ENCODE measurements at places on chromosomes 7 and 10.

GRCh38 chr10:64306729-64307327 lies 785.6 kb downstream of the REEP3 start:
- DNase-seq = no peak

GRCh38 chr10:24384954-24385353 lies 176.0 kb downstream of the KIAA1217 start:
- DNase-seq = no peak

DNA sequence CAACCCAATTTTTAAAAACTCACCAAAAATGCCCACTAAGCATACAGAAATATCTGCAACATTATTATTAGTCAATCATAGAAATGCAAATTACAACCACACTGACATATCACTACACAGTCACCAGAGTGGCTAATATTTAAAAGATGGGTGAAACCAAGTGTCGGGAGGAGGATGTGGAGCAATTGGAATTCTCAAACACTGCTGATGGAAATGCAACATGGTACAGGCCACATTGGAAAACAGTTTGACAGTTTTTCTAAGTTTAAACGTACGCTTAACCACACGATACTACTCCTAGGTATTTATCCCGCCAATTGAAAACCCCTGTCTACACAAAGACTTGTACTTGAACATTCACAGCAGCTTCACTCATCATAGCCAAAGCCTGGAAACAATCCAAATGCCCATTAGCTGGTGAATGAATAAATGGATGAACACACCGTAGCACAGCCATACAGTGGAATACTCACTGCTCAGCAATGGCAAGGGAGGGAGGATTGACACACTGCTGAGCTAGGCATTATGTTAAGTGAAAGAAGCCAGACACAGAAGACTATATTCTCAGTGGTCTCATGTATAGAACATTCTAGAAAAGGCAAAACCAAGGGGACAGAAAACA lies 16.3 kb downstream of the GCK start:
- no peak for DNase-seq

GRCh38 chr7:88200789-88201188 lies 19.0 kb downstream of the SRI start:
- no peak for DNase-seq

- DNase-seq = no peak
Observed at GRCh38 chr7:1975179-1975578, 257.6 kb downstream of the MAD1L1 start.

GRCh38 chr10:95354110-95354509 lies 63.3 kb upstream of the PDLIM1 start:
- DNase-seq = no peak

- no peak for DNase-seq
Observed at GRCh38 chr7:122983261-122983660, 12.2 kb downstream of the TAS2R16 start.

GRCh38 chr10:122176232-122177213 lies 94.6 kb upstream of the BTBD16 start:
- no peak for DNase-seq

- DNase-seq = no peak
Observed at GRCh38 chr7:22651534-22652243, 75.3 kb upstream of the IL6 start.

GRCh38 chr7:81574723-81575326 lies 195.0 kb downstream of the HGF start:
- no peak for DNase-seq

DNA sequence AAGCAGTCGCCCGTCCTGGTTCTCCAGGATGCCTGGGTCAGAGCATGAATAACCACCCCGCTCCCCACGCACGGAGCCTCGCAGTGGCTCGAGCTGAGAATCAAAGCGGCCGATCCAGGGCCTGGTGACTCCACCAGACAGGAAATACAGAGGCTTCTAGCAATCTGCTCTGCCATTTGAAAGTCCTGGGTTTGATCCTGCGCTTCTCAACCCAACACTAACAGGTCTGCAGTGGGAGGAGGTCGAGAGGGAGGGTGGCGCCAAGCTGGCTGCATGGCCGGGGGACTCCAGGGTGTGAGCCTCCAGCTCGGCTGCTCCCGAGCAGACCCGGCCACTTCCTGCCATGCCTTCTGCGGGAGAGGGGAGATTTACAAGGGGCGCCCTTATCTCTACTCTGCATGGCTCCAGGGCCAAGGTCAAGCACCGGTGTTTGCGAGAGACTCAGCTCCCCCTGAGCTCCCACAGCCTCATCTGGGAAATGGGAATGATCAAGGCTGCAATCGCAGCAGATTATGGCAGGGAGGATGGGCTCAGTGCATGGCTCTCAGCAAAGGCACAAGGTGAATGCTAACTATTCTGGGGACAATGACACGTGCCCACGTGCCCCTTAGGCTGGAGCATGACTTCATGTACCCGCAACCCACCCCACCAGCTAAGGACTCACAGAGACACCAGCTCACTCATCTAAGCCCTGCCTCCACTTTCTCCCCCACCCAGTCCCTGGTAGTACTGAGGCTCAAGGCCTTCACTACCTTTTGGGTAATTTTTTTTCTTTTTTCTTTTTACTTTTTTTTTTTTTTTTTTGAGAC lies 73.9 kb upstream of the TNRC18 start:
- DNase-seq = no peak

DNA sequence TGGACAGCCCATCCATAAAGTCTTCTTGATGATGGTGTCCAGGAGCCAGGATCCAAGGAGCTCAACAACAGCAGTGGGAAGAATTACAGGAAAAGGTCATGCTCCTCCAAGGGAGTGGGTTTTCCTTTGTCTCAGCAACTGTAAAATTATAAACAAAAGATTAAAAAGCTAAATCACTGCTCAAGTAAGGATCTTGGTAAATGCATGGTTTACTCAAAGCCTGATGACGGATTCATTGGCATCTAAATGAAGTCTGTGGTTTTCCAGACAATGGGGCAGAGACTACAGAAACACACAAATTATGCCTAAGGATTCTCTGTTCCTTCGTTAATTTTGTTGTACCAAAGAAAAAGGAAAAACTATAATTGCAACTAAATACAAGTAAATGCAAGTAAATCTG lies 36.4 kb upstream of the DLX6 start:
- DNase-seq = no peak

DNA sequence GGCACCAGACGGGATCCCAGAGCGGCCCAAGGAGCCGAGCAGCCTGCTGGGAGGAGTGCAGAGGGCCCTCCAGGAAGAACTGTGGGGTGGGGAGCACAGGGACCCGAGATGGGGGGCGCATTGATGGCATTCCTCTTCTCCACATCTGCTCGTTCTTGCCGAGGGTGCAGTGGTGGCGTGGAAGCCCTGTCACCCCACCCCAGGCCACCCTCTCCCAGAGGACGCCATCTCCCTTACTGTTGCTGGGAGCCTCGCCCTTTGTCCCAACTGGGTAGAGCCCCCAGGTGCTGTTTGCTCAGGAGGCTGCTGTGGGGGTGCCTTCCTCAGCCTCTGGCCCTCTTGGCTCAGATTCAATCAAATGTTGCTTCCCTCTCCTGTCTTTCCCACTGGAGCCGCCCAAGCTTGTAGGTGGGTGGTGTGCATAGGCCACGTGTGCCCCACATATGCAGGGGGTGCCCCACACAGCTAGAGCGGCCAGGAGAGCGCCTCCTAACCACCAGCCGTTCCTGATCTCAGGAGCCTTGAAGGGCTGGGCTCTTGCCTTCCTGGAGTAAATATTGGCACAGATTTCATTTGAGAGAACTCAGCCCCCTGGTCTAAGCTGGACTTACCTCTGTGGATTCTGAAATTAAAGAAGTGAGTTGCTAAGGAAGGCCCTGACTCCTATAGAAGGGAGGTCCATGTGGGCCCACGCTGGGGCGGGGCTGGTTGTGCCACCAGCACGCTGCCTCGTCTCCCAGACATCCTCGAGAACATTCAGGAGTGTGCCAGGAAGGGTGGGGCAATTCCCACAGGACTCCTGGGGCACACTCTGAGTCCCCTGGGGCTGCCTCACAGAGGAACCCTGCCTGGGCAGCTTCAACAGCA lies 39.2 kb downstream of the ZNF467 start:
- no peak for DNase-seq

- no peak for DNase-seq
Observed at GRCh38 chr7:116929021-116929420, 24.3 kb upstream of the ST7 start.

GRCh38 chr10:29723726-29724125 lies 89.0 kb upstream of the SVIL start:
- DNase-seq = no peak

- DNase-seq = no peak
Observed at GRCh38 chr10:86104156-86104555, 262.4 kb downstream of the GRID1 start.

DNA sequence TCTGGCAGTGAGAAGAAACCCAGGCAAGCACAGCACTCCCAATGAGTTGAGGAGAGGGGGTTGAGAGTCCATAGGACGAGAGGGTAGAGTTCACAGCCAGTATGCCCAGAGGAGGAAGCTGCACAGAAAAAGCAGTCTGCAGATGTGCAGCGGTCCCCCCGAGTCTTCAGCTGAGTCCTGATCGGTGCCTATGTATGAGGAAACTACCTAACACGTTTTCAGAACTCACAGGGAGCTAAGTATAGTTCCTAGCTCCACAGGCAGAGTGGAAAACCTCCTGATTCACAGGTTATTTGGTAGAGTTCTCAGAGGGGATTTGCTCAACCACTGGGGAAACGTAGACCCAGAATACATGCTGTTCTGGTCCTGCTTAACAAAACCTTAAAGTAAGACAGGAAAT lies 271.3 kb upstream of the CNTNAP2 start:
- DNase-seq = no peak

GRCh38 chr10:8174762-8175161 lies 120.3 kb downstream of the GATA3 start:
- no peak for DNase-seq

DNA sequence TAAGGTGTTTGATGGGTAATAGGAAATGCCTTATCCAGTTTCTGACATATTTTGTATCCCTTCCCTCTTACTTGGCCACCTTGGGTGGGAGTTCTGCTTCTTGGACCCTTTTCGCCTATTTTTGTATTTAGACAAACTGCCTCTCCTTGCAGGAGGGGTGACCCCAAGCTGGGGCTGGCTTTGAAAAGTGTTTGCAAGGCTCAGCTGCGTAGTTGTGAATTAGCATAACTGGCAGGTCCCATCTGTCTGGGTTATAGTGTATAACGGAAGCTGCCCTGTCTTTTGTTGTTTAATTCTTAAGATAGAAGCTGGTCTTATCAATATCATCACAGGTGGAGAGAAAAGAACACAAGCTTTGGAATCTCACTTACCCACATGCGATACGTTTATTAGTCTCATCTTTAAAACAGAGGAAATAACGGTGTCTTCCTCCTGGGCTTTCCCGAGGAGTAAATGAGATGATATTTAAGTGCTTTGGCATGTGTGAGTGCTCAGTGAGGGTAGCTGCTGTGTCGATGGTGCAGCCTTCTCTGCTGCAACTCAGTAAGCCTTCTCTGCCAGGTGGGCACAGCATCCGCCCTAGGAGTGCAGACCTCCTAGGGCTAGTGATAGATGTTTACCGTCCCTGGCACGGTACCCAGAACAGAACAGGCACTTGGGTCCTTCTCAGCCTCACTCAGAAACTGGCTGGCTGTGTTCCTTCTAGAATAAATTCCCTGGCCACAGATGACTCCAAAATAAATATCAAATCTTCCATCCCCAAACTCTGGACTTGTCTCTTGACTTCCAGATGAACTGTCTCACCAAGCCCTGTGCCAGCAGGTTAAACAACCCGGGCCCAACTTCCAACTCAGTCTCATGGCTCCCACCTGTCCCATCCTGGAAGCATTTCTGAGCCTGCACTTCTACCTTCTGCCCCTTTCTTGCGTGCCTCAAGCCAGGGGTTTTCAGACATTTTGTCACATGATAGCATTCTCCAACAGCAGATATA lies 227.3 kb downstream of the GFRA1 start:
- no peak for DNase-seq

- DNase-seq = no peak
Observed at GRCh38 chr7:32522746-32523530, 27.6 kb downstream of the AVL9 start.
